ENCODE measurements at places on chromosomes 6 and 20.

GRCh38 chr20:39853050-39853449, 836.0 kb downstream of the MAFB start:
- DNase-seq, result no peak

DNA sequence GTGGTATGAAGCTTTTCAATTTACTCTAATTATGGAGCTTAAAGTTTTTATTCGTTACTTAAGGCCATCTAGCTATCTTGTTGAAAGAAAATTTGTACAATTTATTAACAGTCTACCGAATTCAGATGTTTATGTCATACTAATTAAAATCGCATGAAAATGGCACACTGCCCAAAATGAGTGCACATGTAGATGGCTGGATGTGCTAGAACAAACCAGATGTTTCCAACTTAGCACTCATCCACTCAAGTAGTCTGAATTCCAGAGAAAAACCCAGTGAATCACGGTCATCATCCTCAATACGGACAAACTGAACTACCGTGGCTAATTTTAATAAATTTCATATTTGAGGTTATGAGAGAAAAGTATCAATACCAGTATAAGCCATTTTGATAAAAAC, 70.4 kb downstream of the COL12A1 start:
- DNase-seq, result no peak

DNA sequence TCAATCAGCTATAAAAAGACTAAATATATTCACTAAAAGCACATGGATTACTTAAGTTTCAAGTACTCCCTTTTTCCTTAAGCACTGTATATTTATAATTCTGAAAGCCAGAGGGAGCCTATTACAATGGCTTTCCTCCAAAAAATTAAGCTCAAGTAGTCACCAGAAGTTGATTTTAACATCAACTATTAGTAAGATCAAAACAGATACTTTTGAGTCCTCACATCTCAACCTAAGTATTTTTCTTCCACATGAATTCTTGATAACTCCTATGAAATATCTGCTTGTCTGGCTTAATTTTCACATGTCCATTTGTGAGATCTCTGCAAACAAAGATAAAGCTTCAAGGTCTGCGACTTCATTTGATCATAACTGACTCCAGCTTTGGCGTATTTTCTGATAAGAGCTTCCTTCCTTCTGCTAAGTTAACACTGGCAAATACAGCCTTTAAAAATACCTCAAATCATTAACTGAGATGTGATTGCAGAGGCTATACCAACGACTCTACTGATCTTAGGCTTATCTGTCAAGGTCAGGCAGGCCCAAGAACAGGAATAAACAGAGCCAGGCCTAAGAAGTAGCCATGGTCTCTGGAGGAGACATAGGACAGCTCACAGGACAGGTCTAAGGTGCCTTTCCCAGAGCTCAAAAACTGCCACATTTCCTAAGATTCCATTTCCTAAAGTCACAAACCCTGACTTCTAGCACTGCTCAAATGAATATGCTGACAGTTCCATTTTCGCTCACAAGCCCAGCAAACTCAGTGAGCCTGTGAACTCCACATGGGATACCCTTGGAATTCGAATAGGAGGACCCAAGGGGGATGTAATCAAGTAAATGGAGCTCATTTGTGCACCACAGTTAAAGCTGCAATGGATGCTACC, 10.0 kb downstream of the SNX5 start:
- no peak for DNase-seq

- DNase-seq, result no peak
These were observed 36.1 kb downstream of the SLC22A2 start for GRCh38 chr6:160222491-160222890.

DNA sequence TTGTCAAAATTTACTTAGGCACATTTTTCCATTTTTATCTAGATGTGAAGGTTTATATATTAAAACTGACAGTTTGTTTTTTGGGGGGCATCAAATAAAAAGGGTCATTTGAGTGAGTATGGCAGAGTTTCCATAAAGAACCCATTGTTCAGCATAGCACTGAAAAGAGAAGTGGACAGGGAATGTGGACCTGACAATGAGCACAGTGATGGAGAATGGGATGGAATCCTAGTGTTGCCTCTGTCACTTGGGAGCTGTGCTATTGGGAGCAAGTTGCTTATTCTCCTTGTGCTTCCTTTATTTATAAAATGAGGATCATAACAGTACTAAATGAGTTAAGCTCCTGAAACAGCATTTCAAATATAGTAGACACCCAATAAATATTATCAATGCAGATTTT, 130.7 kb upstream of the SIM1 start:
- DNase-seq, result no peak
